ENCODE measurements at places on chromosomes 11 and 22.
A peak's percentile ranks its signal among the peaks of the same experiment; 100 is the strongest.

DNA sequence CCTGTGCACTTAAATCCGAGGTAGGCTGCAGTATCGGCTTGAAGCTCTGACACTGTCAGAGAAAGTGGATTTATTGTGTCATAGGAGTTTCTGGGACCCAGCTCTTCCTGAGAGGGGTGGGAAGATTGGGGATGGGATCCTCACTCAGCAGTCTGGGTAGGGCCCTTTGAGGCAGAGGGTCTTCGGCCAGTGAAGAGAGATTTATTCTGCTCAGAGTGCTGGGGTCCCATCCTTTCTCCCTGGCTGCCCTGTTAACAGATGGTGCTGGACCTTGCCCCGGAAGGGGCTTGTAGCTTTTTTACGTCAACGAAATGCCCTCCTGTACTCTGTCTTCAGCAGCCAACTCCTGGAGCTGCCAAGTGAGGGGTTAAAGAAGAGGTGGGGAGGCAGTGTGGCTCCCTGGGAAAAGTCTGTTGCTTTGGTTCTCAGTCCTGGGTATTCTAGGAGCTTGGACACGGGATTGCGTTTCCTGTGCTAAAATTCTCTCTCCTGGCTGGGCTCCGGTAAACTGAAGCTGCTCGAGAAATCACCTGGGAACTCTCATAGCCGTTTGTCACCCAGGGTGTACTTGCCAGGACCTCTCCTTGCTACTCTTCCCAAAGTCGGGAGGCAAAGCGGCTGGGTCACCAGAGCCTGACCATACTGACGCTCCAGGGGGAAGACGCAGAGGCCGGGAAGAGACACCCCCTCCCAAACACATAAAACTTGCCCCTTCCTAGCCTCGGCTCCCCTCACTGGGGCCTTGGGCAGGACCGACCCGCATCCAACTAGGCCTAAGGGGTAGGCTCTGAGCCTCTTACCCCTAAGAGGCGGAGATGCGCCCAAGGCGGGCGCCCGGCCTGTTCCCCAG lies 806 bp upstream of the SMDT1 start:
- DNase-seq = no peak

- DNase-seq = no peak
Observed at GRCh38 chr22:37137131-37137530, 12.6 kb downstream of the IL2RB start.

- DNase-seq = no peak
Observed at GRCh38 chr22:42561856-42562255, 8.1 kb downstream of the SERHL2 start.

DNA sequence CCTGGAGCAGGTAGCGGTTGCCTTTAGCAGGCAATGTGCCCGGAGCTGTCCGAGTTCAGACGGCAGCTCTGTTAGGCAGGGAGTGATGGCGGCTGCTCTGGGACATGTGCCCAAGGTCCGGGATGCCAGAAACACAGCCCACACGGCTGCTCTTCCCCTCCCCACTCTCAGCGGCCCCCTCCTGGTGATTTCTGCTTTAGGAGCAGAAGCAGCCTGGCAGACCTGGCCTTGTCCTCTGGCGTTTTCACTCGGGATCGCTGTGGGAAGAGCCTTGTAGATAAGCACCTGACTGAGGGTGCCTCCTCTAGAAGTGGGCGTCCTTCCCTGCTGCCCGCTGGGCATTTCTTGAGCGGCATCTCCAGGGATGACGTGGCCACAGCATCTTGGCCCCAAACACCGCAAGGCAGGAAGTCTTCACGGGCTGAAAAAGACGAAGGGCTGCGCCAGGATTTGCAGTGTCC lies 392.2 kb downstream of the TBC1D22A start:
- DNase-seq = no peak

DNA sequence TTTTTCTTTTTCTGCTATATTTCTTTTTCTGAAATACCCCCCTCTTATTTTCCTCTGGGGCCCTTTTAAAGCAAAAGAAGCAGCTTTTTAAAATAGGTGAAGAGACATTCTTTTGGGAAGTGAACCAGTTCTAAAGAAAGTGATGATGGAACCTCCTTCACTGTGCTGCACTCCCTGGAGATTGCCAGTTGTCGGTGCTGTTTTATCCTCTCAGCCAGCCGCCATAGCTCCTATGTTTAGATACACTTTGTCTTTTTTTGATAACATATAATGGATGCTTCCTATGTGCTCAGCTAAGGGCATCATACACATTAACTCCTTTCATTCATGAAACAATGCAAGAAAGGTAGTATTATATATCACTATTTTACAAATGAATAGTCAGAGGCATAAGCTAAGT lies 14.0 kb downstream of the CFAP300 start:
- no peak for DNase-seq

- DNase-seq = no peak
Observed at GRCh38 chr11:25862159-25862558, 469.8 kb upstream of the ANO3 start.

GRCh38 chr11:43021466-43021865 lies 290.3 kb upstream of the API5 start:
- DNase-seq = peak; percentile 9

DNA sequence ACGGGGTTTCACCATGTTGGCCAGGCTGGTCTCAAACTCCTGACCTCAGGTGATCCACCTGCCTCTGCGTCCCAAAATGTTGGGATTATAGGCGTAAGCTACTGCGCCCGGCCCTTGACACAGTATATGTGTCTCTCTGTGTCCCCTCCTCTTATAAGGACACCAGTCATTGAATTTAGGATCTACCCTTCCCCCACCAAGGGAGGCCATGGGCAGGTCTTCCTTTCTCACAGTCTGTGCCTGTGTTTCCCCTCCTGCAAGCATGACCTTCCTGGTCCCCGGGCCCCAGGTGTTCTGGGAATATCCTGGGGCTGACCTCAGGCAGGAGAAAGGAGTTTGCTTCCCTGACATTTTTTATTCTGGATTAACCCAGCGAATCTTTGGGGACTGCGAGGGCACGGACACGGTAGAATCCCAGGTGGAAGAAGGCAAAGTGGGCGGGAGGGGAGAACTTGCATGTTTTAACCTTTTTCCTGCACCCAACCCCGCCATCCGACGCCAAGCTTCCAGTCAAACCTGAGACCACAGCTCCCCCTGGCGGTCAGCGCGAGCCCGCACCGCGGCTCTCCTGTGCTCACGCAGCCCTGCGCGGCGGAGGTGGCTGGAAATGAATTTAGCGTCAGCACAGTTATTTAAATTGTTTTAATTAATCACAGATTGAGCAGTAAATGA lies 42.1 kb upstream of the ISX start:
- peak; percentile 58 for DNase-seq

- DNase-seq = no peak
Observed at GRCh38 chr22:38218661-38219622, 17.1 kb downstream of the MAFF start.

- DNase-seq = no peak
Observed at GRCh38 chr11:67261946-67262681, 4.2 kb upstream of the GRK2 start.

DNA sequence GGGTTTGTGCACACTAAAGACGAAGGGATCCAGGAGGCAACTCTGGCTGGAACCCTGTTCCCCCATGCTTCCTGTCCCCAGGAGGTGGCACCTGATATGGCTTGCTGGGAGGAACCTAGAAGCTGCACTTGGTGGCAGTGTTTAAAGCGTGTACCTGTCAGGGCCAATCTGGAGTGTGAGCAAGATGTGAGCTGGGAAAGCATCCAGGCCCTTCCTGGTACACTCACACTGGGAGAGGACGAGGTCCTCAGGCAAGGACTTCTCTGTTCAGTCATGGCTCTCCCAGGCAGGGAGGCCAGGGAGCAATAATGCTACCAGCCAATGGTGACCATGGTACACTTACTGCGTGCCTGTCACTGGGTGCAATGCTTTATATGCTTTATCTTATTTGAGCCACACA lies 130.7 kb upstream of the NECTIN1 start:
- no peak for DNase-seq

- DNase-seq = no peak
Observed at GRCh38 chr11:123457187-123457770, 27.2 kb downstream of the GRAMD1B start.

DNA sequence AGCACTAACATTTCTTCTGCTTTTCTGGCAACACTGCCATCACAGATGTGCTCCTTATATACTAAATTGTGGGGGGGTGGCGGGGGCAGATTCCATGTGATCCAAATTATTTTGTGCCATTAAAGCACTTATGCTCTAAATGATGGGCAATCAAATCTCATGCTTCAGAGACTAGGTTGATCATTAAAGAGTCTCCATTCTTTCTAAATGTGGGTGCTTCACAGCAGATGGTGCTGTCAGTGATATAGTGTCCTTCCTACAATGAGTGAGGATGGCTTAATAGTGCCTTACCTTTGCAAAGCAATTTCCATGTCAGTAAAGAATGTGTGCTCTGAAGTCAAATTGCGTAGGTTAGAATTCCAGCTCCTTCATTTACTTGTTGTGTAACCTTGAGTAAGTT lies 589.8 kb downstream of the ETS1 start:
- DNase-seq = no peak

- no peak for DNase-seq
Observed at GRCh38 chr11:111409915-111410314, 30.8 kb upstream of the POU2AF1 start.

DNA sequence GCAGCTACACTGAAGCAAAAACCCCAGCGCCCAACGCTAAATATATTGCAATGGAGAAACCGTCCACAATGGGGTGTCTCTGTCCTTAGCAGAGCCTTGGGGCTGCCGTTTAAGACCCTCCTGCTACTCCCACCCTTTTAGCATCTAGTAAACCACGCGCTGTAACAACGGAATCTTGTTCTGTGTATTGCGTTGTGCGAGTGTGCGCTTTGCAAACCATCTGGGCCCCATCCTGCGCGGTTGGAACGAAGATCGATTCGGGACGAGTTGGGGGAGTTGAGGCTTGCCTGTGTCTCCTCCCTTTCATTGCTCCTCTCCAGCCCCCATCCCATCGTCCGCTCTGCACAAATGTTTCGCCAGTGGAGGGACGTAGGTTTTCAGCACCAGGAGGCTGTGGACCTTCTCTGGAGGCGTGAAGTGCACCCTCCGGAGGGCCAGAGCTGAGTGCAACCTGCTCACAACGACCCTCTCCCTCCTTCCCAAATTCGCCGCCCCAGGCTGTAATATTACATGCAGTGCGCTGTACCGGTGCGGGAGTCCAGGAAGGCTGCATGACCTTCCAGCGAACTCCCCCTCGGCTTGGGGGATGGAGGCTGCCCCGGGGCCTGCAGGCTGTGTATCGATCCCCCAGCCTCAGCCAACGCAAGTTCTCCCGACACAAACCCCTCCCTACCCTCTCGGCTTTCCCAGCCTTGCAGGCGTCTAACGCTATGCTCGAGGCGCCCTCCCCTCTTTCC lies 1.6 kb upstream of the KMT2A start:
- peak; percentile 57 for DNase-seq

GRCh38 chr11:1297576-1298473 lies 11.6 kb downstream of the TOLLIP start:
- DNase-seq = no peak

- no peak for DNase-seq
Observed at GRCh38 chr11:44006917-44007361, 40.8 kb upstream of the ACCSL start.

GRCh38 chr11:37107831-37108230 lies 509.8 kb upstream of the RAG2 start:
- DNase-seq = no peak

DNA sequence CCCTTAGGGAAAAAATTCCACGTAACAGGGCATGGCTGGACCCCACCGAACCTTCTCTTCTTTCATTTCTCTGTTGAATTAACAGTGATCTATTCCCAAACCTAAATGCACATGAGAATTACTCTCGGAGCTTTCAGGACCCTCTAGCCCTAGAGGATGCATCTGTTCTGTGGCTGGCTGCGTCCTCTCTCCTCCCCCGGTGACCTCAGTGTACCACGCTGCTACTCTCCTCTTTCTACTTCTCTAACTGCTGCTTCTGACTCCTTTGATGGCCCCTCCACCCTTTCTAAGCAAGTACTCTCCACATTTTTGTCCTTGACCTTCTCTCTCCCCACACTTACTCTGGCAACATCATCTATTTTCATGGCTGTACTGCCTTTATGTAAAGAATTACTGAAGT lies 12.1 kb upstream of the APOA1 start:
- DNase-seq = no peak

DNA sequence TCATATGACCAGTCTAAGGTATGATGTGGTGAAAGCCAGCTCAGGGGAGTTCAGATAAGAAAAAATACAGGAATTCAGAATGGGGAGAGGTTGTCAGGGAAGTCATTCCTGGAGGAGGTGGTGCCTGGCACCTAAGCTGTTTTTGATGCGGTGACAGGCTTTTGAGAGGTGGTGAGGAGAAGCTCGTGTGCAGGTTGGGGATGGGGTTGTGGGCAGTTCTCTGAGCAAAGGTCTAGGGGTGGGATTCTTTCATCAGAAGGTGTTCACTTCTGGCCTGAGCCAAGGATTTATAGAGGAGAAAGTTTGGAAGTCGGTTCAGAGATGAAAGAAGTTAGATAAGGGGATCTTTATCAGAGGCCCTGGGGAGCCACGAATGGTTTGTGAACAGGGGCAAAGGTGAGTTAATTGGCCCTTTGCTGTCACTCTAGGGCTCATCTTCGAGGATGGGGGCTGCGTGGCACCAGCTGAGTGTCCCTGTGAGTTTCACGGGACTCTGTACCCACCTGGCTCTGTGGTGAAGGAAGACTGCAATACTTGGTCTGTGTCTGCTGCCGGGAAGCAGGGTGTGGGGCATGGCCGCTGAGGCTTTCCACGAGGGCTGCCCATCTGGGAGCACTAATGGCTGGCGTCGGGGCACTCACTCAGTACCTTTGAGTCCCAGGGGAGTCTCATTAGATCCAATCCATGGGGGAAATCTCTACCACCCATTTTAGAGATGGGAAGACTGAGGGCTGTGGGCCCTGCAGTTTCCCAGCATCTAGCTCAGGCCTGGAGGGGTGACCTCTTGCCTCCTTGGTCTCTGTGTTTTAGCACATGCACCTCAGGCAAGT lies 13.4 kb downstream of the OTOG start:
- DNase-seq = no peak

DNA sequence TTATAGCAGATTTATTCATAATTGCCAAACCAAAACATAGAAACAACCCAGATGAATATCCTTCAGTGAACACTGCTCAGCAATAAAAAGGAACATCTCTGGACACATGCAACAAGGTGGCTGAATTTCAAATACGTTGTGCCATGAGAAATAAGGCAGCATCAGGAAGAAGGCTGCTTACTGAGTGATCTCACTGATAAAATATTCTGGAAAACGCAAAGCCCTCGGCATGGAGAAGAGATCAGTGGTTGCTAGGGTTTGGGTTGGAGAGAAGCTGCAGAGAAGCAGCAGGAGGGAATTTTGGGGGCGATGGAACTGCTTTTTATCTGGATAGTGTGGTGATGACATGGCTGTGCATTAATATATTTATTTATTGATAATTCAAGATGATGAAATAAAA lies 11.0 kb upstream of the SHANK2 start:
- no peak for DNase-seq

- DNase-seq = no peak
Observed at GRCh38 chr11:60633645-60634044, 65.8 kb upstream of the MS4A8 start.

DNA sequence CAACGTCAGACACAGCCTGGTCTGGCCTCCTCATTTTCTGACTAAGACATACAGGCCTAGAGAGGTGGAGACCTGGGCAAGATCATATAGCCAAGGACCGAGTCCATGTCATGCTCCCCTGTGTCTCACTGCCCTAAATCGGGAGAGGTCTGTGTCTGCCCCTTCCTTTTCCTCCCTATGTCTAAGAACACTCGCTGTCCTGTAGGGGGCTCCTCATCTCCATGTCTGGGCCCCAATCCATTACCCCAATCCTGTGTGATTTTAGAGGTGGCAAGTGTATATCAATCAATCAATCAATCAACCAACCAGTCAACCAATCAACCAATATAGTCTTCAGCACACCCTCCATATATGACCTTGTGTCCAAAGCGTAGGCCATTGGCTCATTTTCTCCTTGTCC lies 125.7 kb downstream of the KIRREL3 start:
- DNase-seq = no peak
